ENCODE measurements at places on chromosomes 3 and 15. TPM values are rescaled to one million over a fixed set of nuclear protein-coding genes. Genes with fewer than 3 reads are reported as not detected.

DNA sequence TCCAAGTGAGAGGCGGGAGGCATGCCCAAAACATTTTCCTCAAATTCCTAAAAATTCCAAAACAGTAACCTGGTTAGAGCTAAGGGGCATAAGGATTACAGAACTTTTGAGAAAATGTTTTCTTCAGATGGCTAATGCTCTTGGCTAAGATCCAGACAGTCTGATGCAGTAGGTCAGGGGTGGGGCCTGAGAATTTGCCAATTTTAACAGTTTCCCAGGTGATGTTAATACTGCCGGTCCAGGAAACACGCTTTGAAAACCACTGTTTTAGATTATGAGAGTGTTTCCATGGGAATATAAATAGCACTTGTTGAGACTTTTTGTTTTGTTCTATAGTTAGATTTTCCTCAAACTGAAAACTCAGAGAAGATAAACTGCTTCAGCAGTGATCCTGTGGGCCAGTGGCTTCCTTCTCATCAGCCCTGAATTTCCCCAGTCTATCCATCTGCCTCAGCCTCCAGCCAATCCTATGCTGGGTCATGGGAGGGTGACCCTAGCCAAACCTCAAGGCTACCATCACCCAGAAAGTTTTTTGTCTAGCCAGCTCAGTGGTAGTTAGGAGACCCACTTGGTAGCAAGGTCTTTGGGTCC lies 71.6 kb upstream of the ACP3 start:
- H3K4me1 ChIP-seq: no peaks in the 10 kb centered on the region
- no peaks in the 10 kb centered on the region for H3K36me3 ChIP-seq
- no peaks in the 10 kb centered on the region for H3K27me3 ChIP-seq

DNA sequence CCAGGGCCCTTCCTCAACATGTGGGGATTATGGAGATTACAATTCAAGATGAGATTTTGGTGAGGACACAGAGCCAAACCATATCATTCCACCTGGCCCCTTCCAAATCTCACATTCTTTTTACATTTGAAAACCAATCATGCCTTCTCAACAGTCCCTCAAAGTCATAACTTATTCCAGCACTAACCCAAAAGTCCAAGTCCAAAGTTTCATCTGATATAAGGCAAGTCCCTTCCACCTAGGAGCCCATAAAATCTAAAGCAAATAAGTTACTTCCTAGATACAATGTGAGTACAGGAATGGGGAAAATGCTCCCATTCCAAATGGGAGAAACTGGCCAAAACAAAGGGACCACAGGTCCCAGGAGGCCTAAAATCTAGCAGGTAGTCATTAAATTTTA lies 309.5 kb upstream of the SLITRK3 start:
- no peaks in the 10 kb centered on the region for H3K36me3 ChIP-seq
- peak; percentile 74 for DNase-seq
- no peak overlapping the region for H3K27ac ChIP-seq
- H3K27me3 ChIP-seq: no peaks in the 10 kb centered on the region
- H3K4me3 ChIP-seq: no peak overlapping the region

DNA sequence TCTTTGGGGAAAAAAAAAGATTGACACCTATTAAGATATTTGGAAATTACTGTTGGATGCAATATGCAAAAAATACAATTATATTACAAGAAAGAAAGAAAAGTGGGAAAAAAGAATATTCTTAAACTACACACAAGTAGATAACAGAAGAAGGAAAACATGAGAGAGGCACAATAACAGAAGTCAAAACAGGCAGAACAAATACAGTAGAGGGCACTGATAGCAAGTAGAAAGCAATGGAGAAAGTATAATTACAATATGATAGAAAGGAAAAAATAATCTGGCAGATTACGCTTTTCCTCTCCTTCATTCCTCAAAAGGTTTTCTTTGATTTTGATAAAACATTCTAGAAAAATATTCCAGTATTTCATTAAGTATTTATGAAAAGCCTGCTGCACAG lies 72.1 kb downstream of the ADAM10 start:
- H3K27me3 ChIP-seq: no peaks in the 10 kb centered on the region
- no peaks in the 10 kb centered on the region for H3K4me1 ChIP-seq
- H3K36me3 ChIP-seq: peaks cover 6% of the 10 kb centered on the region
- DNase-seq: no peak

DNA sequence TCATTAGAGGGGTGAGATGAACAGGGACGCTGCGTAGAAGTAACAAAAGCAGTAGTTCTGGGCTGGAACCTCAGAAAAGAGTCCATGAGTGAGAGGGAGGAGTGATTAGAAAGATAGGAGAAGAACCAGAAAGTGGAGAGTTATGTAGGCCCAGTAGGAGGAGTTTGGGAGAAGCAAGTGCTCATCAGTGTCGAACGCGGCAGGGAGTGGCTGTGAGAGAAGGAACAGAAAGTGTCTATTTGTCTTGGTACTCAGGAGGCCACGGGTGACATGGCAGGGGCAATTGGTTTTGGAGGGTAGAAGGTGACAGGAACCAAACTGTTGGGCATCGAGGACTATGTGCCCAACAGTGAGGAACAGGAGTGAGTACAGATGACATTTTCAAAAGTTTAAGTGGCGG lies 1.3 kb upstream of the INSYN1 start:
- DNase-seq: no peak
- H3K4me3 ChIP-seq: no peak overlapping the region
- no peaks in the 10 kb centered on the region for H3K36me3 ChIP-seq

GRCh38 chr15:85500060-85500708 lies 119.8 kb downstream of the AKAP13 start:
- DNase-seq: no peak
- peaks cover 2% of the 10 kb centered on the region for H3K4me1 ChIP-seq
- no peak overlapping the region for H3K27ac ChIP-seq
- no peak overlapping the region for H3K4me3 ChIP-seq
- H3K36me3 ChIP-seq: no peaks in the 10 kb centered on the region
- H3K27me3 ChIP-seq: no peaks in the 10 kb centered on the region

DNA sequence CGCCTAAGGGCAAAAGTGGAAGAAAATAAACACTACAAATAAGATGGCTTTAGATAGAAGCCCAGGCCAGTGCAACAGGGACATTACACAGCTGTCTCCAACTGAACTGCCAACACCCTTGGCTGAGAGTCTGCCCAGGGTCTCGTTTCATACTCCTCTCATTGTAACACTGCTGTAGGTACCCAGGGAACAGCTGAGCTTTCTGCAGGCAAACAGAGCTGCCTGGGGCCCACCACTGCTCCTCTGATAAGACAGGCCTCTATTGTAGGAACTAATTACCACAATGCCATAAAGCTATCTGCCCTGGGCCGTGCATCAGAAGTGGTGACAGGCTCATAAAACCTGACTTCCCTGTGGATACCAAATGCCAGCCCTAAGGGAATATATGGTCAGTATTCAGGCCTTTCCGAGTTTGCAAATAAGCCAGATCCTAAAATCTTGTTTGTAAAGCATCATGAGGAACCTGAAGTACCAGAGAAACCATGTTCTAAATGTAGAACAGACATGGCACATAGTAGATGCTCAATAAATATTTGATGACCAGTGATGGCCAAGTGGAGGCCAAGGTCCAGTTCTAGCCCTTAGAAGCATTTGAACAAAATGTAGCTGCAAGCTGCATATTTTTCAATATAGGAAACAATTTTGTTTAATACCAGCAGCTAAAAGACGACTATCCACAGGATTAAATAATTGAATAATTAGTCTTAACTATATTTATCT lies 84.3 kb upstream of the NEO1 start:
- H3K27ac ChIP-seq: peak overlapping the region; percentile 55
- H3K4me1 ChIP-seq: no peaks in the 10 kb centered on the region
- H3K4me3 ChIP-seq: no peak overlapping the region
- H3K27me3 ChIP-seq: no peaks in the 10 kb centered on the region
- H3K36me3 ChIP-seq: no peaks in the 10 kb centered on the region
- DNase-seq: peak; percentile 49

GRCh38 chr3:154818676-154819255 lies 261.4 kb upstream of the MME start:
- no peak overlapping the region for H3K4me3 ChIP-seq
- H3K36me3 ChIP-seq: no peaks in the 10 kb centered on the region
- no peaks in the 10 kb centered on the region for H3K27me3 ChIP-seq
- no peak overlapping the region for H3K27ac ChIP-seq
- DNase-seq: no peak

- no peaks in the 10 kb centered on the region for H3K36me3 ChIP-seq
- H3K4me1 ChIP-seq: no peaks in the 10 kb centered on the region
- DNase-seq: no peak
- no peak overlapping the region for H3K4me3 ChIP-seq
- no peaks in the 10 kb centered on the region for H3K27me3 ChIP-seq
- H3K27ac ChIP-seq: no peak overlapping the region
Observed at GRCh38 chr3:64696896-64697295, 9.1 kb upstream of the ADAMTS9 start.

DNA sequence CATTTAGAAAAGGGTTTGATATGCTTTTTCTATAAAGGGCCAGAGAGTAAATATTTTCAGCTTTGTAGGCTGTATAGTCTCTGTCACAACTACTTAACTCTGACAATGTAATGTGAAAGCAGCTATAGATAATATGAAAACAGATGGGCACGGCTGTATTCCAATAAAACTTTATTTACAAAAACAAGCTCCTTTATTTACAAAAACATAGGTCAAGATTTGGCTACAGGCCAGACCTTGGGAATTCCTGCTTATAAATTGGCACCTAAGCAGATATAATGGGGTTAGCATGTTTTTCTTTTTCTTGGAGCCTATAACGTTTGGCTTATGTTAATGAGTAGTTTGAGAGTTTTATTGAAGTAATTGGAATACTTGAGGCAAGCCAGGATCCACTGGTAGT lies 119.4 kb upstream of the CGNL1 start:
- no peak overlapping the region for H3K4me3 ChIP-seq
- H3K27ac ChIP-seq: no peak overlapping the region
- peaks cover under 1% of the 10 kb centered on the region for H3K36me3 ChIP-seq
- no peaks in the 10 kb centered on the region for H3K4me1 ChIP-seq

GRCh38 chr15:57784081-57784511 lies 77.6 kb downstream of the POLR2M start:
- no peaks in the 10 kb centered on the region for H3K36me3 ChIP-seq
- H3K4me3 ChIP-seq: no peak overlapping the region
- peaks cover 2% of the 10 kb centered on the region for H3K27me3 ChIP-seq
- DNase-seq: no peak
- H3K27ac ChIP-seq: no peak overlapping the region

Gene SPATA12
- not detected for polyA plus RNA-seq

DNA sequence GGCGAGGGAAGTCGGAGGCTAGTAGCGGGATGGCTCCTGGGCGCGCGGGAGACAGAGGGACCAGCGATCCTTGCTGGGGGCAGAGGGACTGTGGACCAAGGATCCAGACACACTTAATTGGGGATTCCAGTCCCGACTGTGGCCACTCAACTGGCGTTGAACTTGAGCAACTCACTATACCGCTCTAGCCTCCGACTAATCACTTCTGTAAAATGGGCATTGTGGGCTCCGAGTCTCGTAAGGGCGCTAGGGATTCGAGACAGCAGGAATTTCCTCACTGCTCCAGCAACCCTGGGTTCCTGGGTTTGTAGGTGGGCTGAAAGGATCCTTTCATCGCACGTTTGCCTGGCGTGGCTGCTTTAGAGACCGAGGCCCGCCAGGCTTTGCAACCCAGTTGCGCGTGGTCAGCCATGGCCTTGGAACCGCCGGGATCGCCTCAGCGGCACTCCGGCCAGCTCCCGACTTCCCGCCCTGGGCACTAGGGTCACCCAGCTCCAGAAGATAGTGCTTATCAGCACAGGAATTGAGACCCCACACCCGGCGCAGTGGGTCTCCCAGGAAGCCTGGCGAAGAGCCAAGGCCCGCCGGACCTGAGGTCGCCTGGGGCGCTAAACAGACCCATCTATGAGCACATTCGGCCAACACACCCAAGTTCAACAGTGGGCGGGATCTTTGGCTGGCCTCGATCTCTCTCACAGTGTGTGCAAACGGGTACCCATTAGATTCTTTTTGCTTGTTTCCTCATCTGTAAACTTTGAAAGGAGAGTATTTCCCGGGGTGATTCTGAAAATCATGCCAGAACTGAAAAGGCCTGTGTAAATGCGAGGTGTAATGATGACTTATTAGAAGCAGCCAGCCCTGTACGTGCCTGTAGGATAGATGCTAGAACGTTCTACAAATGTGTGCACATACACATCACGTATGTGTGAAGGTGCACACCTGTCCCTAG lies 9.9 kb downstream of the FOXL2 start:
- H3K27ac ChIP-seq: no peak overlapping the region
- no peaks in the 10 kb centered on the region for H3K36me3 ChIP-seq
- peak; percentile 23 for DNase-seq
- H3K27me3 ChIP-seq: peaks cover 42% of the 10 kb centered on the region

Gene NRG4
- not detected for polyA plus RNA-seq

Gene CLASP2
- polyA plus RNA-seq: 30.8 TPM

DNA sequence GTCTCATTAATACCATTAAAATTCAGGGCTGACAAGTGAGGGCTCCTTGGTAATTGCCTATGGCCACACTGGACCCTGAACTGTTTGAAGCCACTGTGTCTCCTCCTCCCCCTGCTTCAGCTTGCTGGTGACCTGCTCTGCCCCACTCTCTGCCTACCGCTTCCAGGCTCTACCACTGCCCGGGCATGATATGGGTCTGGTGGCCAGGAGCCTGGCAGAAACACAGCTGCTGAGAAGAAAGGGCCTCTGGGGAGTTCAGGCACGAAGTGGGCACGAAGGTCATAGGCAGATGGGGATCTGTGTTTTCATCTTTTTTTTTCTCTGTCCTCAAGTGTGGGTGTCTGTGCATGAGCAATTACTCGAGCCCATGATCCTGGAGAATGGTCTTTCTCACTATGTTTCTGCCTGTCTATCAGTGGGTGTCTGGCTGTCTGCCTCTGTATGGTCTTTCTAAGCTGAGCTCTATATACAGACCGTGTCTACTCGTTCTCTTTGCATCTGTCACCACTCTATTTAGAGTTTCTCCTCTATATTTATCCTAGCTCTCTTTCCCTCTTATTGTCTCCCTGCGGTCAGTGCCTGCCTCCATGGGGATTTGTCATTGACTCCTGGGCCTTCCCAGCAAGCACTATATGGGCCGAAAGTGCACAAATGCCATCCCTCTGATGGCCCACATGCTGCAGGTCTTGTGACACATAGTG lies 42.1 kb upstream of the EPHB1 start:
- no peak overlapping the region for H3K4me3 ChIP-seq
- no peaks in the 10 kb centered on the region for H3K4me1 ChIP-seq
- DNase-seq: no peak
- no peaks in the 10 kb centered on the region for H3K36me3 ChIP-seq
- H3K27me3 ChIP-seq: no peaks in the 10 kb centered on the region
- H3K27ac ChIP-seq: no peak overlapping the region

Gene ADCY5
- 0.67 TPM for polyA plus RNA-seq

DNA sequence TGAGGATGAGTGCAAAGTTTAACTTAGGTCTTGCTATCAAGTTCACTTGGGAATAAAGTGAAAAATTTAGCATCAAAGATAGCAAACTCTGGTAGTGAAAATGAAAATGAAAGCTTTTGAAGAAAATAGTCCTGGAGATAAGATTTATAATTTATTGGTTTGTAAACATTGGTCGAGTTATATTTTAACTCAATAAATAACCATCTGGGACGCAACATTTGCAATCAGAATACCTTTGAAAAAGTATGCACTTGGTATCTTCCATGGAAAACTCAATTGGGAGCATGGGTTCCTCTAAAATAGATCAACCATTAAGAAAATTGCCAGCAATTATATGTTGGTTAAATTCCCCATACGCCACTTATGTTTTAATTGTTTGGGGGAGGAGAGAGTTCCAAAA lies 209.5 kb downstream of the NAALADL2 start:
- H3K36me3 ChIP-seq: no peaks in the 10 kb centered on the region
- H3K4me3 ChIP-seq: no peak overlapping the region
- H3K27me3 ChIP-seq: no peaks in the 10 kb centered on the region
- no peak overlapping the region for H3K27ac ChIP-seq
- peak; percentile 12 for DNase-seq

Data from small intestine (tissue), 16 donors.